GM10248 (cell line): ENCODE measurements at places on chromosomes 4 and X.

- DNase-seq, result no peak
These were observed 9.0 kb upstream of the IGFBP7 start for GRCh38 chr4:57119054-57119651.

DNA sequence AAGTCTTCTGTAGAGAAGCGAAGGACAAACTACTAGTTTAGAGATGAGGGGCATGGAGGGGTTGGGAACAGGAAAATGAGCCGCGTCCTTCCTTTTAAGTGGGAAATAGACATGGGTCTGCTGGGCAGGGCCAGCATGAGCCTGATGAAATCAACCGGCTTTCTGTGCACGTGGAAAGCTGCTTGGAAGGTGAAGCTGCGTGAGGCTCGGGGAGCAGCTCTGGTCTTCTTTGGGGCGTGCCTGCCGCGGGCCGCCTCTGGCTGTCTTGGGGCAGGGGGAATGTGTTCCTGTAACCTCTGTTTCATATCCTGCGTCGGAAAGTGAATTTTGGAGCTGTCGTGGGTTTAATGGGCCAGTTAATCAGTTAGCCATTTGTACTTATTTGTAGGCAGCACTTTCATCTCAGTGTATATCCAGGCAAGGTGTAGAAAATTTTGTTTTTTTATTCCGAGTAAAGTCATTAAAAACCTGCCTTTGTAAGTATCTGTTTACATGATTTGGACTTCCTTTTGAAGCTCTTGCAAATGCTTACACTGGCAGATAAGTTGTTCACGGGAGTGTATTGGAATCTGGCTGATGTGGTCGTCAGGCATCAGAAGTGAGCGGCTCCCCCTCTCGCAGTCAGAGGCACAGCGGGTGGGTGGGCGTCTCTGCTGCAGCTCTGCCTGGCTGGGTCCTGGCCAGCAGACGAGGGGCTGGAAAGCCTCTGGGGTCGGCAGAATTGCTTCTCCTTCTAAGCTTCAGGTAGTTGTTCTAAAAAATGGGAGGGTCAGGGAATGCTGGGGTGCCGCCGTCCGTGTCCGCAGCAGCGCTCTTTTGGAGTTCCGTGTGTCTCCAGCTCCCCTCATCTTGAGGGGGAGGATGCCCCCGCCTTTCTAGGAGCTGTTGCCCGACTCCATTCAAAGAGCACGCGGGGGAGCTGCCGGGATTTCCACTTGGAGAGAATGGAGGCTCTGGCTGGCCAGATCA, 70.5 kb upstream of the HGFAC start:
- no peak for DNase-seq

- DNase-seq, result no peak
These were observed 26.6 kb upstream of the MAN2B2 start for GRCh38 chr4:6548201-6548881.

GRCh38 chr4:140152013-140152703, 1.8 kb downstream of the MAML3 start:
- peak; percentile 51 for DNase-seq
